ENCODE measurements at places on chromosomes 7 and 10. TPM values are rescaled to one million over a fixed set of nuclear protein-coding genes. Genes with fewer than 3 reads are reported as not detected.

GRCh38 chr10:3738855-3739350, 46.1 kb downstream of the KLF6 start:
- no peak for DNase-seq

DNA sequence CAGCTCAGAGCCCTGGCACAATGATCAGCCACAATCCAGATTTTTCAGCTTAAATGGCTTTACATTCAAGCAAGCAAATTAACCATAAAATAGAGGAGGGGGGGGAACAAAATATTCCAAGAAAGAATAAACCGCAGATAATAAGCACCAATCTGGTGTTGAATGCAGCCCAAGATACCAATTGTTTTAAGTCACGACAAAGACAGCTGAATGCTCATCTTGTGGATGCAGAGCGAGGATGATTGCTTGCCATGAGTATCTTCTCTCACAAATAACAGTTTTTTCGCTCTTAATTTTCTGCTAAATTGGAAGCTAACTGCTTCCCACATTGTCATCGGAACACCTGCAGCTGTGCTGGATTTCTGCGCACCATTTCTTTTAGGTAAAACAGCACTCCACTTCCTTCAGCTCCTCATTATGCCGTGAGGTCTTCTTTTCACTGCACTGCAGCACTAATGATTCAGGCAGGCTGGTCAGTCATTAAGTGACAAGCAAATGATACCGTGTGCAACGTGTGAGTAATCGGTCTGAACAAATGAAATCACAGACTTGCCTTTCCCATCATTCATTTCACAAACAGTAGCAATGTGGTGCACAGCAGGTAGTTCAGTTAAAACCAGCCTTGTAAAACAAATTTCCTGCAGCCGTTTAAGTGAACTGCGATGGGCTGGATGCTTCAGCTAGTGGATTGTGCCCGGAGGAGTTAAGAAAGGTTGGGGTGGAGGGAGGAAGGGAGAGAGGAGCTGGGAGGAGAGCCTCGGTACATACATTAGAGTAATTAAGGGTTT, 106.4 kb upstream of the CDCA7L start:
- DNase-seq: peak; percentile 4

DNA sequence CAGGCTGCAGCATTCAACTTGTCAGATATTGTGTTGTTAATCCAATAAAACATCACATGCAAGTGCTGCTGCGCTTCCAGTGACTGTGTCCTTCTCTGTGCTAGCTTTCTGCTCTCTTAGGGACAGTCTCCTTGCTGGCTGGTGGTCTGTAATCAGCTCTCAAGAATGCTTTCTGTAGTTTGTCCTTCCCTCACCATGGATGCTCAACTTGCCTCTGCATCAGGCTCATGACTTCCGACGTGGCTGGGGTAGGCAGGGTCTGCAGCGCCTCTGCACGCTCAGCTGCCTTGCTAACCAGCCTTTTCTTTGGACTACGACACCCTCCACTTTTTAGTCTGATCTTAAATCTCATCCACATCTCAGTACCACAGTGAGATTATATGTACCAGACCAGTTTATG, 58.3 kb downstream of the MMRN2 start:
- DNase-seq: no peak

DNA sequence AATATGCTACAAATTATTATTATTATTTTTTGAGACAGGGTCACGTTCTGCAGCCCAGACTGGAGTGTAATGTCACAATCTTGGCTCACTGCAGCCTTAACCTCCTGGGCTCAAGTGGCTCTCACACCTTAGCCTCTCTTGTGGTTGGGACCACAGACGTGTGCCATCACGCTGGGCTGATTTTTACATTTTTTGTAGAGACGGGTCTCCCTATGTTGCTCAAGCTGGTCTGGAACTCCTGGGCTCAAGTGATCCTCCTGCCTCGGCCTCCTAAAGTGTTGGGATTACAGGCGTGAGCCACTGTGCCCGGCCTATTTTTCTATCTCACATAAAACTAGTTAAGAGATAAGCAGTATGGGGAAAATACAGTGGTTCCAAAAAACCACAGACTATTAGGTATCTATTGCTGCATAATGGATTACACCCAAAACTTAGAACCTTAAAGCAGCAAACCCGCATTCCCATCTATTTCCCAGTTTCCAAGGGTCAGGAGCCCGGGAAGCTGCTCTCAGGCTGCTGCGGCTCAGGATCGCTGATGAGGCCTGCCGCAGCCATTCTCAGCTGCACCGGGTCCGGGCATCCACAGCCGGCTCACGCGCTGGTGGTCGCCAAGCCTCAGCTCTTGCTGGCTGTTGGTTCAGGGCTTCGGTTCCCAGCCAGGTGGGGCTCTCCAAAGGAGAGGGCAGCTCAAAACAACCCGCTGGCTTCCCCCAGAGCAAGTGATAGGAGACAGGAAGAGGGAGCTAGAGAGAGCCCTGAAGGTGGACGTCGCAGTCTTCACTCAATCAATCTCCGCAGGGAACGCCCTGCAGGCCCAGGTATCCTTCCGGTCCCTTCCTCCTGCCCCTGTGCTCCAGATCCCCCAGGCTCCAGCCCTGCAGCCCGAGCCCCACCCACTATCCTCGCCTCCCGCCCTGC, 128.2 kb downstream of the UBE2H start:
- DNase-seq: peak; percentile 79

- no peak for DNase-seq
Observed at GRCh38 chr10:73205081-73205480, 37.2 kb downstream of the FAM149B1 start.

- peak; percentile 26 for DNase-seq
Observed at GRCh38 chr7:91876391-91877133, 3.9 kb downstream of the MTERF1 start.

GRCh38 chr10:77562742-77563141, 74.9 kb downstream of the KCNMA1 start:
- DNase-seq: no peak

DNA sequence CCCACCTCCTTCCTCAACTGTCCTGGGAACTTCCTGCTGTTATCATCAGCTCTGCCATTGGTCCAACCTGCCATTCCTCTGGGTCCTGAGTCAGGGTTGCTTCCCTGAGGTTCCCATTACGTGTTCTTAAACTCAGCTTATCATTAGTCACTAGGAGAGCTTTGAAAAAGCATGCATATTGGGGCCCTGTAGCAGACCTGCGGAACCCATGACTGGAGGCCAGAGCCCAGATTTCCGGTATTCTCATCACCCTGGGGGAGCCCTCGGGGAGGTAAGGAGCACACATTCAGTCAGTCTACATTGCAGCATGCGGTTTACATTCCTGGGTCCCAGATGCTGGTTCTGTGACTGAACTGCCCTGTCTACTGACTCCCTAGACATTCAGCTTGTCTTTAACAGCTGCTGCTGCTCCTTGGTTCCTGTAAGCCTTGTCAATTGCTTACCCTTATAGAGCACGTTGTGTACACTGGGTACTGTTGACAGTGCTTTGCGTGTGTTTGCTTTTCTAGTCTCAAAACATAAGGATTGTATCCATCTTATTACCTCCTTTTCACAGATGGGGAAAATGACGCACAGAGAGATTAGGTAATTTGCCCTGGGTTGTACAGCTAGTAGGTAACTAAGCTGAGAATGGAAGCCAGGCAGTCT, 12.8 kb downstream of the CDHR3 start:
- peak; percentile 74 for DNase-seq

GRCh38 chr10:27088119-27089044, 11.9 kb downstream of the ANKRD26 start:
- no peak for DNase-seq

DNA sequence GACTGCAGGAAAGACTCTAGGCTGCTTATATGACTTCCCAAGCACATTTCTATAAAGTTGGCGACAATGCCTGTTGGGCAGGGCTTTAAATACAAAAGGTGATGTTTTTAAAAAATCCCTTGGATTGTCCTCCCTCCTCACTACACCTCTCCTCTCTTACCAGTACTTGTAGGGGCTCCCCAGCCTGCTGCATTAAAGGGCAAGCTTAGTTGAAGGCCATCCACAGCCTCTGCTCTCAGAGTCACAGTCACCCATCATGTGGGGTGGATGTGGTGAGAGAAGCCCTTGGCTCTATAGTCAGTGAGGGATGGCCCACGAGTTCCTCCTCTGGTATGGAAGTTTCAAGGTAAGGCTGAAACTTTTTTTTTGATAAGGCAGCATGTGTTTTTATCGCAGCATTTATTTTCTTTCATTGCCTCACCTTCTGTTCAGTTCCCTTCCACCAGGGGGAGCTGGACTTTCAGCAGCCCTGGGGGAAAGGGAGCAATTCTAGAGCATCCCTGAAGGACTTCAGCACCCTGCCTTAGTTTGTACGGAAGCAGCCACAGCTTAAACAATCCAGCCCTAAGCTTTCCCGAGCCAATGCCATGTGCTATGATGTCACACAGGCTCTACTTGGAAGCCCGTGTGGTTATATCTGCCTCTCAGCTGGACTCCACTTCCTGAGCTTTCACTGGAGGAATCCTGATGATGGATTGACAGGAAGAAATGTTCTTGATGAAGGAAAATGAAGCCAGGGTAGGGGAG, 131.9 kb downstream of the CALCR start:
- peak; percentile 27 for DNase-seq

DNA sequence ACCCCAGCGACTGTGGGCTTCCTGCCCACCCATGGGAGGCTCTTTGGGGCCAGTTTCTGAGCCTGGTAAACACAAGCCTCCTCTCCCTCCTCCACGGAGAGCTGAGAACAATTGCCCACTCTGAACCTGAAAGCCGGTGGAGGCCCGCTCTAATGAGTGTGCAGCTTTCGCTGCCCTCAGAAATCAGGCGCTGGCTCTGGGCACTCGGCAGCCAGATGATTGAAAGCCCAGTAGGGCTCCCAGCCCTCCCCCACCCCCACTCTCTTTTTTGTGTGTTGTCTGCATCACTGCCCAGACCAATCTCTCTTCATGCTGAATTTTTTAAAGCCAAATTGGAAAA, 438.9 kb downstream of the RPS24 start:
- DNase-seq: no peak

DNA sequence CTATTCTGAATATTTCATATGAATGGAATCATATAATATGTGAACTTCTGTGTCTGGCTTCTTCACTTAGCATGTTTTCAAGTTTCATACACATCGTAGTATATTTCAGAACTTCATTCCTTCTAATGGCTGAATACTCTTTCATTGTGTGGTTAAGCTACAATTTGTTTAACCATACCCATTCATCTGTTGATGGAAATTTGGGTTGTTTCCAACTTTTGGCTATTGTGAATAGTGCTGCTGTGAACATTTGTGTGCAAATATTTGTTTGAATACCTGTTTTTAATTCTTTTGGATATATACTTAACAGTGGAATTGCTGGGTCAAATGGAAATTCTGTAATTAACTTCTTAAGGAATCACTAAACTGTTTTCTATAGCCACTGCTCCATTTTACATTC, 86.0 kb upstream of the MDFIC start:
- no peak for DNase-seq

- peak; percentile 93 for DNase-seq
Observed at GRCh38 chr7:42170724-42171123, 66.3 kb downstream of the GLI3 start.

DNA sequence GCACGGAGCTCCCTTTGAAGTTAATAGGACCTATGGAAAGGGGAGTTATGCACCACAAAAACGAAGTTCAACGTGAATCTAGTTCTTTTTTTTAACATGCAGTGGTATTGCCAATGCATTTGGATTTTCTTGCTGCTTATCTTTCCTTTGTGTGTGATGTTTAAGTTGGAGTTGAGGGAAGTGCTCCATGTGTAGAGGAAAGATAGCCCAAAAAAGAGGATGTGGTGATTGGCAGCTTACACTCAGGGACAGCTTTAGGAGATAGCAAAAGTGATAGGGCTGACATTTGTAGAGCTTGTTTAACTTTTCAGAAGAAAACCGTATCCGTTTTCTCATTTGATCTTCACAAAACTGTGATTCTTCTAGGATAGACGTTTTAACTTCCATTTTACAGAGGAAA, 101.3 kb downstream of the MDFIC start:
- no peak for DNase-seq

- DNase-seq: no peak
Observed at GRCh38 chr7:134660242-134660785, 13.7 kb downstream of the BPGM start.

GRCh38 chr10:63885156-63885555, 364.0 kb downstream of the REEP3 start:
- peak; percentile 11 for DNase-seq

DNA sequence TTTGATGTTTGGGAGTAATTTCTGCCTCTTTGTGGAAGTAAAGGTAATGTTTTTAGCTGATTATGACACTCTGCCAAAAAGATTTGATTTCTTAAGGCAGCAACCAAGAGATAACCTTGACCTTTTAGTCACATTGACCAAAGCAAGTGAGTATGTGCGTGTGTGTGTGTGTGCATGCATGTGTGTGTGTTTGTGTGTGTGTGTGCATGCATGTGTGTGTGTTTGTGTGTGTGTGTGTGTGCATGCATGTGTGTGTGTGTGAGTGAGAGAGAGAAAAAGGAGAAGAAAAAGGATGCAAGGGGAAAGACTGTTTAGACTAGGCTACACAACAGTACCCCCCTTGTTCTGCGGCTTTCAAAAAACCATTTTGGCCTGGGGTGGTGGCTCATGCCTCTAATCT, 88.1 kb upstream of the NPVF start:
- no peak for DNase-seq

GRCh38 chr10:46992803-46993561, 81.8 kb downstream of the PTPN20 start:
- DNase-seq: peak; percentile 42

DNA sequence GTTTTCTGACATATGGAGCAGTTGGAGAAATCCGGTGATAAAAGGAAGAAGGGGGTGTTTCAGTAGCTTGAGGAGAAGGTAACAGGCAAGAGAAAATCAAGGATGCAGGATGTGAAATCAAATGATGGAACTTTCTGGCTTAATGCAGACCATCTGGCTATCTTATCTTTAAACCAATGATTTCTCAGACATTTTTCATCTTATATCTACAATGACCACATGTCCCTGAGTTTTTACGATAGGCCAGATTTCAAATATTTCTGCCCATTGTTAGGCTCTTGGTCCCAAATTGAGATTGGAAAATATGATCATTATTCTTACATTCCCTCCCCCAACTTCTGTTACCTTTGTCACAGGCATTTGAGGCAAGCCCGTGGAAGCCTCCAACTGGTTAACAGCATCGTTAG, 486.8 kb downstream of the SUGCT start:
- no peak for DNase-seq

GRCh38 chr10:97718659-97719142, 5.2 kb downstream of the MARVELD1 start:
- DNase-seq: no peak

- no peak for DNase-seq
Observed at GRCh38 chr7:47882635-47883034, 65.6 kb downstream of the PKD1L1 start.

GRCh38 chr7:120014925-120015465, 258.0 kb upstream of the KCND2 start:
- DNase-seq: no peak

The MEOX2 gene
- not detected for total RNA-seq

The GLCCI1 gene
- total RNA-seq: 4.1 TPM

The MSMB gene
- not detected for total RNA-seq

The PNLIPRP1 gene
- total RNA-seq: not detected

The LRMDA gene
- 8.0 TPM for total RNA-seq

The NAT16 gene
- not detected for total RNA-seq

The SFRP4 gene
- 0.27 TPM for total RNA-seq

The FAS gene
- total RNA-seq: 11.5 TPM

The HSPA12A gene
- 4.7 TPM for total RNA-seq

The NEUROD6 gene
- not detected for total RNA-seq

The CTNNA3 gene
- total RNA-seq: 0.02 TPM

The SPACDR gene
- not detected for total RNA-seq

All from M059J (cell line).